ENCODE measurements at places on chromosomes 1 and 21. TPM values are rescaled to one million over a fixed set of nuclear protein-coding genes. Genes with fewer than 3 reads are reported as not detected.

Gene HRNR
- polyA plus RNA-seq = 2.3 TPM

DNA sequence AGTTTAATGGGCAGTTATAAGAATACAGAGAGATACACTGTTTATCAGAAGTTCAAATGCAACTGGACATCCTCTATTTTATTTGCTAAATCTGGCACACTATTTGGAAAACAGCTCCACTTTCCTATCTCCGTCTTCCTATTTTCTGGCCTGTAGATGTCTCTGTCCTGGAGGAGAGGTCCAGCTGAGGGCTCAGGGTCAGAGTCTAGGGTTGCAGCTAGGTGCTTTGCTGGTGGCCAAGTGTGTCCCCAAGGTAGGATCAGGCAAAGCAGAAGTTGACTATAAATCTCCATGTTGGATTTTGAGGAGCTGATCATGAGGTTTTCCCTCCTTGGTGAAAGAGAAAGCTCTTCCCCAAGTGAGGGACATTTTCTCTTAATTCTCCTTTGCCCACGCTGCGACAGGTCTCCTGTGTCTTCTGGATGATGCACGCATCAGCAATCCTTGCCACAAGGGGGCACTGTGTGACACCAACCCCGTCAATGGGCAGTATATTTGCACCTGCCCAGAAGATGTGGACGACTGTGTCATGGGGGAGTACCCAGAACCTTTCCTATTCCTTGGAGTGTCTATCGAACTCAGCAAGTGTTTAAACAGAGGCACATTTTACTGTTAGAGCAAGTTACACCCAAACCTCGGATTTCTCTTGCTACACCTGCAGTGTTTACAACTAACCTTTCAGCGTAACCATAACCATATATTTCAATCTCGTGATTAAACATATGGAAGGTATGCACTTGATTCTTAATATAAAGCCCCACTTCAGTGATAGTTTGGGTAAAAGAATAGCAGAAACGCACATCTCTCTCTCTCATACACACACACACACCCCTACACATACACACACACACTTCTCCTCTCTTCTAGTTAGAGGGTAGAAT lies 10.2 kb downstream of the ADAM30 start:
- no peak for DNase-seq

Gene SERBP1
- 429 TPM for polyA plus RNA-seq

DNA sequence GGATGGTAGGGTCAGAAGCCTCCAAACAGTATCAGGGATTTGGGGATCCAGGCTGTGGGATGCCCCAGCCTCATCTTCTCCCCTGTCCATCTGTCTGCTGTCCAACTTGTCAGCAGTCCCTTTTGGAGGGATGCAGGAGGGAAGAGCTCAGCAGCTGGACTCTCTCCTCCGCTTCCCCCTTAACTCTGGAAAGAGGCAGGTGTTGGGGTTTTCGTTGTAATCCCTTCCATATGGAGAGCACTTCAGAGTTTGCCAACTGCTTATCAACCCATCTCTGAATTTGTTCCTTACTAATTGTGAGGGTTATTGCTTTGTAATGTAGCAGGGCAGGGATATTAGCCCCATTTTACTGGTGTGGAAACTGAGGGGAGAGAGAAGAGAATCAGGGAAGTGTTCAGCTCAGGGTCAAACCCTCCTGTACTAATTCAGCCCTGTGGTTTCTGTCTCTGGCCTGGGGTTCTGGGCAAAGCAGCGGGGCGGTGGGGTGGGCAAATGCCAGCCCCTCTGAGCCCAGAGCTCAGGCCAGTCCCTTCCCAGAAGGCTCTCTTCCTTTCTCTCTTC lies 3.2 kb downstream of the CITED4 start:
- no peak for DNase-seq

Gene PGLYRP4
- polyA plus RNA-seq = not detected

DNA sequence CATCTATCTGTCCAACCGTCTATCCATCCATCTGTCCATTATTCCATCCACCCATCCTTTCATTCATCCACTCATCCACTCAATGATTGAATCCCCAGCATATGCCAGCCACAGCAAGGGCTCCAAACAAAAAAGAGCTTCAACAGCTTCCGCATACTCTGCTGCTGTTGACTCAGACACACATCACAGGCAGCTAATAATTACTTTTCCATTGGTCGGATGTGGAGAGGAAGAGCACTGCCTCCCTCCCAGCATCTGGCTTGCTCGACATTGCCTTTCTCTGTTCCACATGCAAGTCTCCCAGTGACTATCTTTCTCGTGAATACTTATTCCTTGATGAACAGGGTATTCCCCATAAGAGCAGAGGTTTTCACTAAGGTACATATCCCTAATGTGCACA lies 176.5 kb downstream of the HIVEP3 start:
- DNase-seq = no peak

Gene GOLPH3L
- polyA plus RNA-seq = 42.1 TPM

- DNase-seq = no peak
Observed at GRCh38 chr1:28199328-28200233, 23.1 kb upstream of the PTAFR start.
